ENCODE measurements at places on chromosomes 13 and 19.

DNA sequence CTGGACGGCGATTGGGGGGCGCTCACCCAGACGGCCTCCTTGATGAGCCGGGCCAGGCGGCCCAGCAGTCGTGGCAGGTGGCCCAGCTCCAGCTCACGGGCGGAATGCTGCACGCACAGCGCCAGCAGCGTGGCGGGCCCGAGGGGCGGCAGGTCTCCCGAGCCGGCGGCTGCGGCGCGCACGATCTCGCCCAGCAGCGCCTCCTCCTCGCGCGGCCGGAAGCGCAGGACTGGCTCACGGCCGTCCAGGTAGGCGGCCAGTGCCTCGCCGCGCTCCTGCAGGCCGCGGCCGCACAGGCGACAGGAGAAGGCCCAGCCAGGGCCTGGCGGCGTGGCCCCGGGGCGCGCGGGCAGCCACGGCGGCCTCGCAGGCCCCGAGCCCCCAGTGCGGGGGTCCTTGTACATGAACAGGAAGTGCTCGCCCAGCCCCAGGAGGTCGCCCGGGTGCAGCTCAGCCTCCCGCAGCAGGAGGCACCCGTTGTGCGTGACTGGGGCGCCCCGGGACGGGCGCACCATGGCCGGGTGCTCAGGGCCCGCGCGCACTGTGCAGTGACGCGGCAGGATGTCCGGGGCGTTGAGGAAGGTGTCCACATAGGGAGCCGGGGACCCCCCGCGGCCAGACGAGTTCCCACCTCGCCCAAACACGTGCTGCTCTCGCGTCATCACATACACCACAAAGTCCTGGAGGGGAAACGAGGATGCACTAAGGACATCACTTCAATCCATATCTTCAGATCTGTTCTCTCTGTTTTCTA, 9.6 kb upstream of the MAMSTR start:
- peak; percentile 25 for DNase-seq

DNA sequence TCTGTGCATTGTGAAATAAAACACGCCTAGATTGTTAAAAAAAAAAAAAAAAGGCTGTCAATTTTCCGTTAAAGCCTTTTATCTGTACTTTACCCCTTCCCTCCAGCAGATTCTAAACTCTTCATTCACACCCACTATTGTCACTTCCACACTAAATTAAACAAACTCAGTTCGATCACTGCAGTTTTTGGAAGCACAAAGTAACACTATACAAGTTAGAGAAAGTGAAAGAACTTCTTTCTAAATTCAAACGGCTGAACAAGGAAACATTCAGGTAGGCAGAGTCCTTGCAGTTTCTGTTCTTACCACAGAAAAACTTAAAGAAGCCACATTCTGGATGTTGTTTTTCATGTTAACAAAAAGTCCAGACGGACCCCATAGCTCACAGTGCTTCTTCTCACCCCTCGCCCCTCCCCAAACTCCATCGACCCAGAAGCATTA, 27.5 kb upstream of the UBE2L5 start:
- no peak for DNase-seq

- no peak for DNase-seq
These were observed 186.2 kb downstream of the TEX29 start for GRCh38 chr13:111506621-111507020.

GRCh38 chr13:60066226-60066625, 97.5 kb downstream of the DIAPH3 start:
- no peak for DNase-seq

GRCh38 chr13:102922184-102922583, 76.4 kb downstream of the ERCC5 start:
- DNase-seq: no peak

DNA sequence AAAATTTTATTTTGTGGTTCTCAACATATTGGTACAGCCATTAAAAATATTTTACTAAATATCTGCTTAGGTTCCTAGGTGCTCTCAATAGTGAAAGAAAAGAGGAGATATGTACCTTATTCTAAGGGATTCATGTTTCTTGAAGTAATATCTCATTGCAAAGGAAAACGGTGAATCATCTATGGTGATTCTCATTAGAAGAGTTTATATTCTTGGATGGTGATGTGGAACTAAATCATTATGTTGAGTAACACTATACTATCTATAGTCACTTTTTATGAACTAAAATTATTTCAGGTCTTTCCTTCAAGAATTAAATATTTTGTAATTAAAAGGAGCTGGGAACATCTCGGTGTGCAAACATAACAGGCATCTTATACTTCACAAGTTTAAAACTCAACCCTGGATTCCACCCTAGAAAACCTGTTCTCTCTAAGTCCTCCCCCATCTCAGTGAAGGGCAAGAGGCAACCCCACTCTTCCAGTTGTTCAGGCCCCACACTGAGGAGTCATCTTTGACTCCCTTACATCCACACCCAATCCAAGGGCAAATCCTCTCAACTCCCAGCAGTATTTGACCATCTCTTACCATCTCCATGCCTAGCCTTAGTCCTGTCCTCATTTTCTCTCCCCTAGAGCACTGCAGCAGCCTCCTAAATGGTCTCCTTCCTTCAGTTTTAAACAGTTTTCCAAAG, 140.1 kb downstream of the RGCC start:
- DNase-seq: no peak

DNA sequence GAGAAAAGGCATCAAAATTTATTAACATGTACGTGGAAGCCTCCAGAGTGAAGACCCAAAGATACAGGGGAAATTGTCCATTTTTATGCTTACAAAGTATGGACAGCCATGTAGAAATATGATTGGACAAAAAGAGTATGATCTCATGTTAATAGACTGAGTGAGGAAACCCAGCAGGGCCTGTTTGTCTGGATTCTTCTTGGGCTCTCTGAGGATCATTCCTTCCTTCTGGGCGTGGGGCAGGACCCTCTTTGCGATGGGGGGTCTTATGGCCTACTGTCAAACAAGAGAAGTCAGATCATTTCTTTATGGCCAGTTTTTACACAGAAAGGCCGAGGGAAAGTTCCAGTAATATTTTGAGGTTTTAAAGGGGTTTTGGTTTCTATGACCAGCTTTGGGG, 110.8 kb downstream of the ESD start:
- DNase-seq: no peak

DNA sequence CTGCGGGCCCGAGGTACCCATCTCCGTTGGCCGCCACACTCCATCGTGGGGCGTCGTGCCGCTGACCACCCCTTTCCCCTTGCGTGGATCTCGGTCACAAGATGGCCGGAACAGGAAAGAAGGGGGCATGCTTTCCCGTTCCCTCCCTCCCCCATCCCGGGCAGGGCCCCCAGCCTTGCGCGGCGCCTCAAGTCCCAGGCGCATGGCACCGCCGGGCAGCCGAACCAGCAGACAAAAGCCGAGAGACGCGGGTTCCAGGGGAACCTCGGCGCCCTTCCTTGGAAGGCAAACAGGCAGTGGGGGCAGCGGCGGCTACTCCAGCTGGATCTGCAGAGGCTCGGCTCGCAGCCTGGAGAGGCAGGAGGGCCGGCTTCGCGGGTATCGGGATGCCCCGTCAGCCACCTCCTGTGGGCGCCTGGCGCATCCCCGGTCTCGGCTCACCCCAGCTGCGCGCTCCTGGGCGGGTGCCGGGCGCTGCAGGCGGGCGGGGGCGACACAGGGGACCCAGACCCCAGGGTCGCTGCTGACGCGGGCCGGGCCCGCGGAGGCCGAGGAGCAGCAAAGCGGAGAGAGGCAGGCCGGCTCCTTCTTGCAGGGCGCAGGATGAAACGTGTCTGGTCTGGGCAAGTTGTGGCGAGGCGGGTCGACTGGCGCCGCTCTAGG, 439 bp downstream of the DZIP1 start:
- DNase-seq: peak; percentile 54

- DNase-seq: no peak
These were observed 1.0 kb upstream of the TYROBP start for GRCh38 chr19:35908973-35909683.

GRCh38 chr13:51758691-51759090, 45.3 kb downstream of the DHRS12 start:
- no peak for DNase-seq

DNA sequence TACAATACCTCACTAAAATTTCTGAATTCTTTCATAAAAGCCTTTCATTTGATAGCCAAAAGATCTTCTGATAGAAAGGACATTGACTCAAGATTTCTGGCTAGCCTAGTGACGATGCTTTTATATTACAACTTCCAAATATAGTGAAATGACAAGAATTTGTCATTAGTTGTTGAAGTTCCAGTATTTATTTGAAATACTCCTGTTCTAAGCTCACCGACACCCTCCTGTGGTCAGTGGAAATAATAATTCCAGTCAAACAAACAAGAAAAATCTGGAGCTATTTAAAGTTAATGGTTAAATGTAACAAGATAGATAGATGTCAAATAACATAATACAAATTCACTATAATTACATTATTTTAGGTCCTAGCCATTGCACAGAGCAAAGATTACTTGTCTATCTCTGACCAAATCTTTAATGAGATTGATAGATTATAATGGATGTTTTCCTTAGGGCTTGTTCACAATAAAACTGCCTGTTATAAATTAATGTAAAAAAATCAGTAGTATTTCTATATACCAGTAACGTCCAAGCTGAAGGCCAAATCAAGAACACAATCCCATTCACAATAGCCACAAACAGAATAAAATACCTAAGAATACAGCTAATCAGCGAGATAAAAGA, 195.5 kb downstream of the RGCC start:
- DNase-seq: peak; percentile 16

DNA sequence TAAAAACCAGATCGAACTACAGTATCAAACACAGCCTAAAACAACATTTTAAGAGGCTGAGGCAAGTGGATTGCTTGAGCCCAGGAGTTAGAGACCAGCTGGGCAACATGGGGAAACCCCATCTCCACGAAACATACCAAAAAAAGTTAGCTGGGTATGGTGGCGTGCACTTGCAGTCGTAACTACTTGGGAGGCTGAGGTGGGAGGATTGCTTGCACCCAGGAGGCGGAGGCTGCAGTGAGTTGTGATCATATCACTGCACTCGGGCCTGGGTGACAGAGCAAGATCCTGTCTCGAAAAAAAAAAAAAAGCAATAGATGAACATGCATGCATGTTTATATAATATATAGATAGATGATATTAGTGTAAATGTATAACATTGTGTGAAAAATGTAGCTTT, 5.2 kb upstream of the MRPS31 start:
- DNase-seq: no peak

DNA sequence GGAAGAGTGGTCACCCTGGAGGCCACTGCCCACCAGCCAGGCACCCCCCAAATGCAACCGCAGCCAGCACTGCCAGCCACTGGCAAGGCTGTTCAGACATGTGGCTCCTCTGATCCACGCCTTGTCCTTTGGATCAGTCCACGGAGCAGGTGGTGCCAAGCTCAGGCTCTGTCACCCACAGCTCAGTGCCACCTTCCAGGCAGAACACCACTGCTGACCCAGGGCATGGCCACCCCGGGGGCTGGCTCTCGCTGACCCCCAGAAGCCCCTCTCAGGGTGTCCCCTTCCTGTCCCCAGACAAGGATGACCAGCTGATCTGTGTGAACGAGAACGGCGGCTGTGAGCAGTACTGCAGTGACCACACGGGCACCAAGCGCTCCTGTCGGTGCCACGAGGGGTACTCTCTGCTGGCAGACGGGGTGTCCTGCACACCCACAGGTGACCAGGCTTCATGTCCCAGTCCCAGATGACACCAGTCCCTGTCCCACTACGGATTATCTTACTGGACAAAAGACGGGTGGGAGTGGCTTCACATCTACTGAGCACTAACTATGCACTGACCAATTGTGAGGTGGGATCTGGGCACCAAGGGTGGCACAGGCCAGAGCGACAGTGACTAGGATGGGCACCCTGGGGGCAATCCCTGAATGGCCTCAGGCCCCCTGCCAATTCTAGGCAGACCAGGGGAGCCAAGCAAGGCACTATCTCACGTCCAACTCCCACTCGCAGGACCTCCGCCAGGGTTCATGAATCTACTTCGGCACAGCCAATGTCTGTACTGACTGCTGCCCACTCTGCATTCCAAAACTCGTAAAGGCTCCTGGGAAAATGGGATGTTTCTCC, 7.0 kb upstream of the F10 start:
- no peak for DNase-seq

DNA sequence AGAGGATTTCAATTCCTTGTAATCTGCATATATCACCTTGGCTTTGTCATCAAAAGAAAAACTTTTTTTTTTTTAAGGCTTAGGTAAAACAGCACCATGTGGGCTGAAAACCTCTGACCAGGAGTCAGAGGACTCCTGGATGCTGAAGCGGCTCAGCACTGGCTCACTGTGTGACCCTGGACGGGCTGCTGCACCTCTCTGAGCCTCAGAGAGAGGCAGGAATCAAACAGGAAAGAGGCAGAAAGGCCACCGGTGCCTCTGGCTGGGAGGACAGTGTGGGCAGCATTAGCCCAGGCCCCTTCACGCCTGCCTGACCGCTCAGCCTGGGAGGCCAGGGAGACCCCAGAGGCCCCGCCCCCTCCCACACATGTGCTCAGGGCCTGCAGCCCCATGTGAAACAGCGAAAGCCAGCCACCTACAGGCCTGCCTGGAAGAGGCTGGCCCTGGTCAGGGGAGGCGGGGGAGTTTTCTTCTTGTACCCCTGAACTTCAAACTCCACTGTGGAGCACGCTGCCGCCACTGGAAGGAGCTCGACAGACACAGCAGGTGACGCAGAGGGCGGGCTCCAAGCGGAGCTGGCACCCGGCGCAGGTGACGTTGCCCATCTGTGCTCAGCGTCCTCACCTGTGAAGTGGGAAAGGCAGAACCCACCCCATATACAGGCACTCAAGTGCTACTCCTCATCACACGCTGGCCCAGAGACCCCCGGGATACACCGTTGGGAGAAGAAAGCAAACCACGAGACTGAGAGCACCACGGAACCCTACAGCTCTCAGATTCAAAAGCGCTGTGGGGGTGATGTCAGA, 39.7 kb downstream of the MLLT1 start:
- no peak for DNase-seq

- DNase-seq: no peak
These were observed 5.7 kb upstream of the LGALS14 start for GRCh38 chr19:39698535-39698934.

Data from large intestine (tissue), 12 donors.